ENCODE measurements at places on chromosomes 1 and 21.

GRCh38 chr1:96538111-96538641 lies 183.4 kb upstream of the PTBP2 start:
- DNase-seq: no peak

GRCh38 chr1:231418741-231419107 lies 3.4 kb downstream of the EGLN1 start:
- DNase-seq: no peak

- DNase-seq: no peak
These were observed 904 bp upstream of the PRDX6 start for GRCh38 chr1:173476197-173476664.

GRCh38 chr1:198495631-198496030 lies 44.8 kb downstream of the ATP6V1G3 start:
- DNase-seq: no peak

DNA sequence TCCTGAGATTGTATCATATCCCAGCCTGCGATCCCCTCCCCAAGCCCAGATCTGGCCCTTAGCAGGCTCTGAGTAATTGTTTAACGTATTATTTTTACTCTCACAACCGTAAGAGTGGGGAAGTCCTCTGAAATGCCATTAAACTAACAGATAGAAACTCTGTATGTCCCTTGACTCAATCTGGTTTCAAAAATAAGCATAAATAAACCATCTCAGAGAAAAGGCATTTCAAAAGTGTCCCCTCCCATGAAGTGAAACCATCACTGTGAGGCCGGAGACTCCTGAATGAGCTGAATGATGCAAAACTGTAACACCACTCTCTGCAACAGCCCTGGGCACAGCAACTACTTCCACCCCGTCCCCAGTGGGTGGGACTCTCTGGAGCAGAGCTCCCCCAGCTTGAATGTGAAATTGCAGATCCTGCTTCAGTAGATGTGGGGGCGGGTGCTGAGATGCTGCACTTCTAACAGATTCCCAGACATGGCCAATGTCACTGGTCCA lies 104.1 kb downstream of the SYF2 start:
- DNase-seq: no peak

DNA sequence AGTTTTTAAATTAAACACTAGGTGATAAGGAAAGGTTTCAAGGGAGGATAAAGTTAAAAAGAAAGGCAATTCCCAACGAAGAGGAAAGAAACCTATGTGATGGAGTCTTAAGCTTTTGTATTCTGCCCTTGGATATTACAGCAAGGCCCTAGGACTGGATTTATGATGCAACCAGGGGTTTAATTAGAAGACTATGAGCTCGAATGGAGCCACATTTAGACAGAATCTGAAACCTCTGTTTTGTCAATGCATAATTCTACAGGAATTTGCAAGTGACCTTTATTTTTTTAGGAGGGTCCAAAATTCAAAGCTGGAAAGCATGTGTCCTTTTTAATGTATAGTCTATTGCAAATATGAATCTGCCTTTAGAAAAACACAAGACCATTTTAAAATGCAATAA lies 37.9 kb downstream of the TGFB2 start:
- DNase-seq: no peak

- no peak for DNase-seq
These were observed 36.8 kb upstream of the TENT5C start for GRCh38 chr1:117568999-117569398.

DNA sequence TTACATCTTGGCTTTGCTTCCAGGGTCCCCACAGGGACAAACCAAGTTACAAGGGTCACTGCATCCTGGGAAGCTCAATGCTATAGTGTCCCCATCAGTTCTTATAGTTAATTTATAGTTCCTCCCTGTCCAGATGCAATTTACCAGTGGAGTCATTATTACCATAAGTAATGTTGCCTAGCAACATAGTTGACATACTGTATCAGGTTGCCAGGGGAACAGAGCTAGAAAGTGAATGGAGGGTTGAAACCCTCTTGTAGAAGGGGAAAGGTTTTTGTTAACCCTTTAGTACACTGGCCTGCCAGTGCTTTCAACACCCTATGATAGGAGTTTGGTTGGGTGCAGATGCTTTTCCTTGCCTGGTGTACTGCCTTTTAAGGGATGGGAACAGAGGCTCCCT lies 34.3 kb upstream of the TTC4 start:
- DNase-seq: peak; percentile 13

DNA sequence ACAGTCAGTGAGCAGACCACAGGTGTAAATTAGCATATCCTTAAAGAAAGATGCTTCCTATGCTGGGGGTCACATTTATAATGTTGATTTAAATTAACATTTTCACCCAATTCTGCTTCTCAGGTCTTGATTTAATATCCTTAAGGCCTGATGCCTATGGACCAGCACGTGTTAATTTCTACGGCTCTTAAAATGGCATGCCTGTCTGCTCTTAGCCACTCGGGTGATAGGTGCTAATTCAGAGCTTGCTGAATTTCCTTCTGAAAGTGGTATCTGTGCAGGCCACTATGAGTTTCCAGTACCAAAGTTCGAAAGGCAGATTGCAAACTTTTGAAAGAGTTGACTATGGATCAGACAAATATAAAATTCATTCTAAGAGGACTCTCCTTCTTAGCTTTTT lies 487.4 kb upstream of the ADGRL2 start:
- no peak for DNase-seq

- no peak for DNase-seq
These were observed 1686.2 kb downstream of the PLA2G4A start for GRCh38 chr1:188514917-188515316.

- no peak for DNase-seq
These were observed 88.5 kb downstream of the TTLL7 start for GRCh38 chr1:83910461-83910860.

GRCh38 chr1:17059391-17060305 lies 5.8 kb upstream of the SDHB start:
- peak; percentile 85 for DNase-seq

- DNase-seq: peak; percentile 38
These were observed 191.3 kb upstream of the HP1BP3 start for GRCh38 chr1:20978413-20978812.

DNA sequence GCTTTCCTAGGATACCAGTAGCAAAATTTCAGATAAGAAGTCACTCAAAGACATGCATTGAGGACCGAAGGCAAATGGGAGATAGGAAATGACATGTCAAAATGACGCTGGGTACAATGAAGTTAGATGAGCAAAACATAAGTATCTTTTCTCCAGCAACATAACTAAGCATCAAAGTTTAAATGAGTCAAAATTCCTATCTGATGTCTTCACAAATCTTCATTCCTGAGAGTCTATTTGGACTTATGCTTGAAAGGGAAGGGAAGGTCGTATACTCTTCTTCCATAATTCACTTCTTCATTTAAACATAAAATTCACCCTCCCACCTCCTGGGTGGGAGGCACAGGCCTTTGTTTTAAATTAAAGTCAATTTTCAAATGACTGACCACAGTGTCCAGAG lies 4.1 kb upstream of the TMEM81 start:
- no peak for DNase-seq

DNA sequence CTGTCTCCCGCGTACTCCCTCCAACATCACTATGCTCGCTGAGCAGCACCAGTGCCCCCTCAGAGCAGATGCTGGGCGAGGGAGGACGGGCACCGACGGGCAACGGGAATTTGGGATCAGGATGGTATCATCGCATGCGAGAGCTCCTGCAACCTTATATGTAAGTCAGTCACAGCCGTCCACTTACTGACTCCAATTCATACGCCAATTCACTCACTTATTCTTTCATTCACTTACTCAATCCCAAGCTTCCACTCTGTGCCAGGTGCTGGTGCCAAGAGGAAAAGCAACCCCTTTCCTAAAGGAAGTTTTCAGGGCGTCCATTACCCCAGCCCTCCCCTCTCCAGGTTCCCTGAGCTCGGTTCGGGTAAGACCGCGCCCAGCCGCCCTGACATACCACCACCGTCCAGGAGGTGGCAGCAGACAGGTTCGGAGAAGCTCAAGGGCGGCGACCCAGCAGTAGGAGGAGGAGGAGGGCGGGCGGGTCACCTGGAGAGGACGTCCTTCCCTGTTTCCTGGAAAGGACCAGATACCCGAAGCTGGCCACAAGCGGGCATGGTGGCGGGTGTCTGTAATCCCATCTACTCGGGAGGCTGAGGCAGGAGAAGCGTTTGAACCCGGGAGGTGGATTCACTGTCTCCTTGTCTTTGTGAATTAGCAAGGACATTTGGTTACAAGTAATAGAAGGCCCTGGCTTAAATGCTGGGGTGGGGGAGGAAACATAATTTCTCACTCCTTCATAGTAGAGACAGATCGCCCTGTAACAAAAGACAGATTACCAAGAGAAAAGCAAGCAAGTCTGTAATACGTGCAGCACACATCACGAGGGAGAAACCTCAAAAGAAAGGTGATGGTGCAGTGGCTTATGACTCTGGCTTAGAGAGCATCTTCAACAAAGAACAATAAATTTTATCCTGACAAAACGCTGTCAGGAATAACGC lies 7.6 kb upstream of the IL22RA1 start:
- DNase-seq: peak; percentile 80

DNA sequence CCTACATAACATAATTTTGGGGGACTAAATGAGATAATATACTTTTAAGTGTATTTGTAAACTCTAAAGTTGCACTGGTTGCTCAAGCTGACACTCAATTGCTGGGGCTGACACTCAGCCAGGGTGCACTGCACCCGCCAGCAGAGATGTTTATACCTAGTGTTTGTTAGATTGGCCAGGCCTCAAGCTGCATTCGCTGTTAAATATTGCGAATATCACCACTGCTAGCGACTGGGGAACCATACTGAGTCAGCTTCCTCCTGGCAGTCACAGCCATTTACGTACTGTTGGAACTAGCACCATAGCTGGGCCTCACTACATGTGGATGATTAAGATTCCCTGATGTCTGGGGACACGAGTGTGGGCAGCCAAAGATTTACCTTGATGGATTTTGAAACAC lies 12.7 kb upstream of the RWDD3 start:
- no peak for DNase-seq

- no peak for DNase-seq
These were observed 82.8 kb downstream of the LRRC53 start for GRCh38 chr1:74429580-74429979.

- DNase-seq: no peak
These were observed 14.6 kb downstream of the COL9A2 start for GRCh38 chr1:40302475-40302874.

DNA sequence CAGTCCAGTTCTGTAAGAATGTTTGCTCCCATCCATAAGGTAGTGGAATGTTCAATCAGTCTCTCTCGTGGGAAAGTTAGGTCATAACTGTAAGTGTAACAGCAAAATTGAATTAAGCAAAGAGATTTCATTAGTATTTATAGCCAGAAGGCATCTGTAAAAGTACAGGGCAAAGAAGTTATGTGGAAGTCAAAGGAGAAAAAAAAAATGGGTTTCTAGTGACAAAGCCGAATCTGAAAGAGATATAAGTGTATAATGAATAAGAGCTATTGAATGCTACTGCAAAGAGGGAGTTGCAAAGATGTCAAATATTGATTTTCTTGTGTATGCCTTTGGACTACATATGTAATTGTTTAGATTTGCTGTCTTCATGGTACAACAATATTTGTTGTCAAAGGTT lies 47.4 kb upstream of the FOXD3 start:
- DNase-seq: no peak

DNA sequence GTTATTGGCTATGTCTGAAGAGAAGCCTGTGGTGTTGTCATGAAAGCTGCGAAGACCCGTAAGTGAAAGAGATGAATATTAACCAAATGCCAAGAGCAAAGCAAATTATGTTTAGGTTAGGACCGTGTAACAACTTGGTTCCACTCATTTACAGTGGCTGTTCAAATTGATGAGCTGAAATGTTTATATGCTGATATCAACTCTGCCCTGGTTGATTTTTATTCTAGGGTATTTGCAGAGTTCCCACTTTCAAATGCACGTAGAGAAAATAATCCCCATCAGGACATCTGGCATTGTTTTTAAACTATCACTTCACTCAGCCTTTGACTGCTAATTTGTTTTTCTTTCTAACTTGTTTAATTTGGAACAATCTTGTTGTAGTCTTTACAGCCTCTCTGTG lies 581.6 kb upstream of the ADAMTS5 start:
- no peak for DNase-seq

DNA sequence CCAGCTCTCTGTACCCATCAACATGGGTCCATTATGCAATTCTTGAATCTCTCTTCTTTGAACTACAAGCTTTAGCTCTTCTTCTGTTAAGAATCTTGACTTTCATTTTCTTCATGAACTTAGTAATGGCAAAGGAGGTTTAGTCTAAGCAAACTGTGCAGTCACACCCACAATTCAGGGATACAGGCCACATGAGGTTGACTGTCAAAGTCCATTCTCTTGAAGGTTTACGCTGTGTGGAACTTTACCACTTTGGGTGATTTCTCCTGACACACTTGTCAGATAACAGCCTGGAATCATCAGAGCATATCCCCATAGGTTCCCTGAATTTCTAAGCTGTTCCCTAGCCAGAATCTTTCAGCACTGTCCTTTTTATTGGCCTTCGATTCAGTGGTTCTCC lies 48.0 kb upstream of the NHLH2 start:
- DNase-seq: no peak

DNA sequence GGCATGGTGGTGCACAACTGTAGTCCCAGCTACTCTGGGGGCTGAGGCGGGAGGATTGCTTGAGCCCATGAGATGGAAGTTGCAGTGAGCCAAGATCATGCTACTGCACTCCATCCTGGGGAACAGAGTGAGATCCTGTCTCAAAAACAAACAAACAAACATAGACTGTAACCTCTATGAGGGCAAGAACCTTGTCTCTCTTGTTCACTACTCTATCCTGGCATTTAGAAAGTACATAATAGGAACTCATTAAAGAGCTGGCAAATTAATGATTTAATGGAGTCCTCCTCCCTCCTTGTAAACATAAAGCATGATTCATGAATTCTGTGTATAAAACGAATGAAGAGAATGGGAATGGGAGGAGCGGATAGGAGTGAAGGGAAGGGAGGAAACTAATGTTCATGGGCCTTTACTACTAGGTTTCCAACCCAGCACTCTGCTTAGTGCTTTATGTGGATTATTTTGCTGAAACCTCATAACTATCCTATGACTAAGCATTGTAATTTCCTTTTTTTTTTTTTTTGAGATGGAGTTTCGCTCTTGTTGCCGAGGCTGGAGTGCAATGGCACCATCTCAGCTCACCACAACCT lies 8.6 kb downstream of the LMOD1 start:
- no peak for DNase-seq

GRCh38 chr1:214514032-214514818 lies 37.2 kb downstream of the PTPN14 start:
- no peak for DNase-seq

DNA sequence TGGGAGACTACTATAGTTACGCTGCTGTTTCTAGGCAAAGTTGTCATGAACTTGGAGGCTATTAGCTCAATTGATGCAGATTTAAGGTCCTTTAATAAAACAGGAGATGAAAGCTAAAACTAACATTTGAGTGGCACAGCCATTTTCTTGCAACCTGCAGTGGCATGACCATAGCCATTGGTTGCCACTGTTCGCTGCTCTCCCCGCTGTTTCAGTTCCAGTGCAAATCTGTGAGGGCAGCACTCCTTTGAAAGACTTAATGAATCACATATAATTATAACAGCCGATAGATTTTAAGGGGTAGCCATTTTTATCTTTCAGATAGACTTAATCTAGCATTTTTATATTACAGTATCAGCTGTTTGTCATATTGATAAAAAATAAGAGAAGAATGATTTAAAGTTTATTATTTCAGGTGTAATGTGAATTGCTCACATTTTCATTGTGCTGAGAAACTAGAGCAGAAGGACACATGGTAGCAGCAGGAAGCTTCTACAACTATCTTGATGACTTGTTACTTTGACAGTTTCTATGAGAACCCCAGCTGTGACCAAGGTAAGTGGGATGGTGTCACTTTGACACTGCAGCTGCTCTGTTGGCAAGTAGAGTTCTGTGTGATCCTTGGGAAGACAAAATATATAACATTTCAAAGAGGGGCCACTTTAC lies 203.7 kb downstream of the PLA2G4A start:
- no peak for DNase-seq

GRCh38 chr1:112713466-112714312 lies 1.4 kb downstream of the PPM1J start:
- DNase-seq: peak; percentile 42
